ENCODE measurements at places on chromosomes 3 and 15. TPM values are rescaled to one million over a fixed set of nuclear protein-coding genes. Genes with fewer than 3 reads are reported as not detected.

GRCh38 chr15:62067448-62068044, 769 bp downstream of the C2CD4A start:
- DNase-seq, result peak; percentile 75

GRCh38 chr3:35639254-35640186, at the start of gene ARPP21:
ARPP21 (plus strand) TSS chr3:35639525; CDS start chr3:35681752, 42,227 bp downstream.
- no peak for DNase-seq

DNA sequence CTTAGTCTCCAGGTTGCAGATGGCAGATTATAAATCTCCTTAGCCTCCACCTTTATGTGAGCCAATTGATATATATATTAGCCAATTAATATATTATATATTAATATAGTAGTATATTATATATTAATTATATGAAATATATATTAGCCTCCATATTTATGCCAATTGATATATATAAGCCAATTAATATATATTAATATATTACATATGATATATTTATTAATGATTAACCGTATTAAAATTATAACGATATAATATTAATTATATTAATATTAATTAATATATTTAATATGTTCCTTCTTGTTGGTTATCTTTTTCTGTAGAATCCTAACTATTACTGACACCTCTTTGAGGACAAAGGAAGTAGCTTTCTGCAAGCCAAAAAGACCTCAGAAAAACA, 972.5 kb downstream of the GBE1 start:
- no peak for DNase-seq

The NOP10 gene
- 238 TPM for total RNA-seq

DNA sequence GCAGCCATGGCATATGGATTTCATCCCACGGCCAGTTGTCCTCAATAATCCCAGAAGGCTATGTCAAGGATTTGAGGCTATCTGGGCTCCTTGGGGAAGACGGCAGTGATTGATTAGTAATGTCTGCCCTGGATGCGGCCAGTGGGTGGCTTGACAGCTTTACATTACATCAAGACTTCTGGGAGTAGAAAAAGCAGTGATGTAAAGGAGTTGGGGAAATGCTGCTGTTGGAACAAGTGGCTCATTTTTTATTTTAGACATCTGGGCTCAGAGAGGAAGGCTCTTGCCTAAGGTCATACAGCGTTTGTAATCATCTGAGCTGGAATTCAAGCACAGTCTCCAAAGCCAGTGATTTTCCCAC, 94.1 kb downstream of the FLNB start:
- no peak for DNase-seq

DNA sequence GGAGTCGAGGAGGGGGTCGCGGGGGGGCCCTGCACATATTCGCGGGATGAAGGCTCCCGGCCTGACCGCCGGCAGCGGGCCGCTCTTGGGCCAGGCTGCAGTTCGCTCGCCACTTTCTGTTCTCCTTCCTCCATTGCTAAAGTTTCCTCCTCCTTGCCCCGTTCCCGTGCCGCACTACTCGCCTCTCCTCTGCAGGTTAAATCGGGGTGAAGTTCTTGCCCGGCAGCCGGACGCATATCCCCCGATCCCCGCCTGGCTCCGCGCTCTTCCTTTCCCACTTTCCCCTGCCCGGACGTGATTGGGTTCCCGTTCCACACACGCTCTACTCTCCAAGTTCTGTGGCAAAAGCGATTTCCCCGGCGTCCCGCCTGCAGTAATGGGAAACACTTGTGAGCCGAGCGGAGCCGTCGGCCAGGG, 556 bp downstream of the CRYBG3 start:
- DNase-seq, result peak; percentile 77

- peak; percentile 85 for DNase-seq
Measured at GRCh38 chr3:72665701-72666446, 182.4 kb downstream of the SHQ1 start.

The CCPG1 gene
- total RNA-seq, result 9.0 TPM

GRCh38 chr15:75867449-75867848, 24.2 kb downstream of the UBE2Q2 start:
- no peak for DNase-seq

- no peak for DNase-seq
Measured at GRCh38 chr15:85578941-85579701, 198.7 kb downstream of the AKAP13 start.

All from activated CD4-positive, alpha-beta T cell treated with anti-CD3 and anti-CD28 coated beads, Interleukin-2, amount 10 ng/mL, durations not matched to agents 24 days and 14 days (primary cell).